Stimulated activated CD4-positive, alpha-beta T cell treated with anti-CD3 and anti-CD28 coated beads, Interleukin-1b, Interleukin-23, amount 100 ng/mL, for 1 hour (primary cell): ENCODE measurements at places on chromosomes 7 and 10.

- DNase-seq: no peak
Measured at GRCh38 chr7:123439191-123439590, 95.2 kb downstream of the IQUB start.

- DNase-seq: no peak
Measured at GRCh38 chr7:31203551-31203950, 137.0 kb downstream of the NEUROD6 start.

- DNase-seq: no peak
Measured at GRCh38 chr7:133845005-133845404, 282.1 kb upstream of the LRGUK start.

DNA sequence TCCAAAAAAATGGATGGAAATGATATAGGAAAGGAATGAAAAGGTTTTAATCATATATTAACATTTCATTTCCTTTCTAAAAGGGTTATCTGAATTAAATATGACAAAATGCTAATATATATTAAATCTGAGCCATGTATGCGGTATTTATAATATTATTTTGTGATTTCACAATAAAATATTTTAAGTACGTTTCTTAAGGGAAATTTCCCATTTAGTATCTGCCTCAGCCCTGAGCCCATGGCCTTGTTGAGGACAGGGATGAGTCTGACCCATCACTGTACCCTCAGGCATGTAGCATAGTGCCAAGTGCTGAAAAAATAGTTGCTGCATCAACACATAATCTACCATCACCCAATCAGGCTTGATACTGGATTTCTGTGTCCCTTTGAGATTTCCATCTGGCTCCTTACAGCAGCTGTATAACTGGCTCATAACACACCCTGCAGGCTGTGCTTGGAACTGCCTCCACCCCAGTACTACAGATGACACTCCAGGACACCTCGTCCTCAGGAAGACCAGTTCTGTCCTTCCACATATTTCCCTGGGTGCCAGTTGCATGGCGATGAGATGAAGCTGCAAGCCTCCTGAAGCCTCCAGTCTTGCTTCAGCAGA is 59.4 kb upstream of the ASAH2 start:
- DNase-seq: no peak

DNA sequence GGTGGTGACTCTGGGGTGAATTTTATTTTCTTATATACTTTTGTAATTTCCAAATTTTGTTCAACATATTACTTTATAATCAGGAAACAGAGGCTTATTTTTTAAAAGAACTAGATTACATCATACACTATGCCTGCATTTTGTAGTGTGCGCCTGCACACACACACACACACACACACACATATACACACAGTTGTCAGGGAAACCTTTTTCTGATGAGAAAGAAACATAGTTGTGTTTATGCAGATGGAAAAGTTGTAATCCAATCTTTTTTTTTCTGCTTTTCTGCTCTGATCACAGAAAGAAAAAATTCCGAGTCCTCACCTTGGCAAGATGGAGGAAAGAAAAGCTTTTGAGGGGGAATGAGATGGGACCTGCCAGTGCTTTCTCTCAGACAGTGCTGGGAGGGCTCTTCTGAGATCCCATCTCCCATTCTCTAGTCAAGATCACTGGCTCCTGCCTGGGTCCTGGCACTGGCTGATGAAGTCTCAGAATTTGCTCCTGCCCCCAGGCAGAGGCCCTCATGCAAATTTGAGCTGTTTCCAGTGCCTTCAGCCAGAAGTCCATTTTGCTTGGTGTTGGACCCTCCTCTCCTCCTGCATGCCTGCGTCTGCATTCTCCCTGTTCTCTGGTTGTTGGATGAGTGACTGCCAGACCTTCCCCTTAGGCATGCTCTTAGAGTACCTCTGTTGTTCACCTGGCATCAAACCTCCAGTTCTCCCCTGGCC is 59.7 kb downstream of the TLL2 start:
- DNase-seq: no peak

GRCh38 chr7:74069790-74070618 is 13.6 kb upstream of the LIMK1 start:
- no peak for DNase-seq

- no peak for DNase-seq
Measured at GRCh38 chr7:27804139-27804538, 64.2 kb downstream of the TAX1BP1 start.

DNA sequence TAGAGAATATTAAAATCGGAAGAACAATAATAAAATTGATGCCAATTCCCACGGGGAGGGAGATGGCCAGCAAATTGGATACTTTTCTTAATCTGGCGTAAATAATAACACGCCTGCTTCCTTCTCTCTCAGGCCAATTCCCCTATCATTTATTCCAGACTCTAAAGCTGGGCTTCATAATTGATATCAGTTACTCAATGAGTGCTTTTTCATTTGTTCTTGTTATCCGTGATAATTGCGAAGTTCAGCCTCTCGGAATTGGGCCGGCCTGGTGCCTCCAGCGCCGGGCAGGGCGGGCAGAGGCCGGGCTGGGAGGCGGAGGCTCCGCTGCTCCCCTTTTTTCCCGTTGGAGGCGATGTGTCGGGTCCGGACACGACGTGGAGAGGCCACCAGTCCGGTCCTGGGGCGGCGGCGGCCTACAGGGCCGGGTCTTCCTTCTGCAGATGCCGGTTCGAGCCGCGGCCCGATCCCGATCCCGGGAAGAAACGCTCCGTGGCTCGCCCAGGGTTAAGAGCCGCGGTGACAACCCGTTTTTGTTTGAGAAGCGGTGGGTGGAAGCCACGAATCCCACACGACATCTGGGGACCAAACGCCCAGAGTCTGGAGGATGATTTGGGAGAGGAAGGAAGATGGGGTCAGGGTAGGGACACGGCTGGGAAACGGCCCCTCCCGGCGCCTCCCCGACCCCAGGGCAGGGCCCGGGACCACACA is 13.6 kb downstream of the UNCX start:
- no peak for DNase-seq

DNA sequence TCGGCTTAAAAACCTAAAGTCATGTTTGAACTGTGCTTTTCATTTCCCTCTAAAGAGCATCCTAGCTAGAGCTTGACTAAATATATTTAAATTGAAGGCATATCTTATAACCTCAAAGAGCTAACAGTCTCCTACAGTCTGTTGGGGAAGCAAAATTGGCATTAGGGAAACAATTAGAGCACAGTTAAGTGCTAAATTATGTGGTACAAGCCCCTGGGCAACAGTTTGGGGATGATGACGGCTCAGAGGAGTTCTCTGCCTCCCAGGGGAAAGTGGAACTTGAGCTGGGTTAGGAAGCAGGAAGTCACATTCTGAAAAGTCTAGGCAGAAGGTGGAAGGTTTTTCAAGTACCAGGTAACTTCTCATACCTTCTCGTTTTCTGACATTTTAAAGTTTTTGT is 18.6 kb upstream of the GOT1 start:
- DNase-seq: no peak

DNA sequence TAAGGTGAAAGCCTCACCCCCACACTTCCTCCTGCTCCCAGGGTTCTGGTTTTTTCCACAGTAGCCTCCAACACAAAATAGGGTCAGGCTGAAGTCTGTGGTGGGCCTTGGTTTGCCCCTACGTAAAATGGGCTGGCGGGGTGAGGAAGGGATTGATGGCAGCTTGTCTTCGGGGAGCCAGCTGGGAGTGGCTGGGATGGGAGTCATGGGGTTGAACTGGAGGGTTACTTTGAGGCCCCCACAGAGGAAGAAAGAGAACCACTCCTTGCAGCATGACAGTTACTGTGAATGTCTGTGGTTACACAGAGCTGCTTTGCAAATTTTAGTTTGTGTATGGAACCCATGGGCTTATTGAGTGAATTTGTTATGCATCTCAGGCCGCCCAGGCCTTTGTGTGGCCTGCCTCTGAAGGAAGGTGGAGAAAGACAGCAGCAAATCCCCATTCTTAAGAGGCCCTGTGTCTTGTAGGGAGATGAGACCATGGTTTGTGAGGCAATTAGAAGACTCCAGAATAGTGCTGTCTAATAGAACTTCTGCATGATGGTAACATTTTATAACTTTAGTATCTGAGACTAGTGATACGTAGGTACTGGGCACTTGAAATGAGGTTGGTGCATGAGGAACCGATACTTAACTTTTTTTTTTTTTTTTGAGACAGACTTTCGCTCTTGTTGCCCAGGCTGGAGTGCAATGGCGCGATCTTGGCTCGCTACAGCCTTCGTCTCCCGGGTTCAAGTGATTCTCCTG is 8.1 kb downstream of the TRIM8 start:
- DNase-seq: no peak

GRCh38 chr10:93904901-93905300 is 11.1 kb downstream of the SLC35G1 start:
- no peak for DNase-seq

GRCh38 chr10:100744987-100745881 is at the start of gene PAX2:
PAX2 (plus strand) TSS chr10:100745582; CDS start chr10:100746261, 679 bp downstream.
- DNase-seq: no peak

- no peak for DNase-seq
Measured at GRCh38 chr10:96287392-96288105, 16.2 kb upstream of the BLNK start.

- peak; percentile 57 for DNase-seq
Measured at GRCh38 chr10:133274751-133275683, 1.7 kb downstream of the ADAM8 start.

GRCh38 chr7:6917258-6917657 is 91.2 kb upstream of the CCZ1B start:
- no peak for DNase-seq

DNA sequence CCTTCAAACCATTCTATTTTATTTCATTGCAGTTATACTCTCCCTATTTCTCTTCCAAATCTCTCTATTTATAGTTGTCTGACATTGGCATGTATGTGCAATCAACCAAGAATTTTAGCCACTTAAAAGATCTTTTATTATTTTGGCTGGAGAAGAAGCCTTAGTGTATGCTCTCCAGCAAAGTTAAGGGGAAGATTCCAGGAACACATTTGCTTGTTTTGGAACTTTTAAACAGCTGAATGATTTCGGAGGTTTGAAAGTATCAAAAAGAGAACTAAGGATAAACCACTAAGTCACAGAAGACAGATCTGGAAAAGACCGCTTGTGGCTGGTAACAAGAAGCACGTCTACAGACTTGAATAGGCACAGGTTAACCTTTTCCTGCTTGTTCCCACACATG is 182.2 kb upstream of the FZD1 start:
- DNase-seq: no peak

DNA sequence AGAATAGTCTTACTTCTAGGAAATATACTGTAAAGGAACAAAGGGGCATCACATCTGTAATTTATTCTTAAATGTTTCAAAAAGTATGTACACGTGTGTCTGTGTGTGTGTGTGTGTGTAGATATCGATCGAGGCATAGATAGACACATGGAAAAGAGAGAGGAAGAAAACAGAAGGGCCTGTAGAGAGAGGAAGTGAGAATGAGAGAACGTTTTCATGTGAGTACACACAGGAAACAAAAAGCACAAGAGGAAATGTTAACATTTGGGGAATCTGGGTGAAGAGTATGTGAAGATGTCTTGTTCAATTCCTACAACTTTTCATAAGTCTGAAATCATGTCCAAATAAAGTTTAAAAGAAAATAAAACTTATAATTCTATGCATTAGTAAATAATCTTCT is 286.5 kb upstream of the SORCS1 start:
- no peak for DNase-seq

DNA sequence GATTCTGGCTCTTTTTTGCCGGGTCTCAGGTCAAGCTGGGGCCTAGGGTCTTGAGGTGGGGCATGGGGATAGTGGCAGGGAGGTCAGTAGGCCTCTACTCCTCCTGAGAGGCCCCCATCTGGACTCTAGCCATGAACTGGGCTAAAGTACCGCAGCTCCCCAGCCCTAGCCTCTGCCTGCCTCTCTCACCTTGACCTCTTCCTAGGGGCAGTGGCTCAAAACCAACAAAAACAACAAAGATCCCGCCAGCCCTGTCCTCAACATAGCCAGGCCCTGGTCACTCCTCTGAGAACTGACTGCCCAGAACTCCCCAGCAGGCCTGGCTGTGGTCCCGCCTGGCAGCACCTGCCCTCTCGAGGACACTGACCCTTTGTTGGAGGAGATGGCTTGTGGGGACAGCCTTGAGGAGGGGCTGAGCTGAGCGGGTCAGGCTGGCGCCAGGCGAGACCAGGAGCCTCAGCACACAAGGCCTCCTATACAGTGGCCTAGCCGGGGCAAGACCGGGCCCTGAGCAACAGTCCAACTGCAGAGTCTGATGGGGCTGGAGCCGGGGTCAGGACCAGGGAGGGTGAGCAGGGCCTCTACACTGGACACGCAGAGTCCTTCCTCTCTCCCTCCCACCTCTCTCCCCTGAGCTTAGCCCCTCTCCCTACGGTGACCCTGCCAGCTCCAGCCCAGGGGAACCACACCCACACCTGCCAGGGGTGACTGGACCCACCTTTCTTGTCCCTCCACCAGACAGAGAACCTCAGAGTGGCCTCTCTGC is 11.6 kb upstream of the PPIF start:
- DNase-seq: no peak

DNA sequence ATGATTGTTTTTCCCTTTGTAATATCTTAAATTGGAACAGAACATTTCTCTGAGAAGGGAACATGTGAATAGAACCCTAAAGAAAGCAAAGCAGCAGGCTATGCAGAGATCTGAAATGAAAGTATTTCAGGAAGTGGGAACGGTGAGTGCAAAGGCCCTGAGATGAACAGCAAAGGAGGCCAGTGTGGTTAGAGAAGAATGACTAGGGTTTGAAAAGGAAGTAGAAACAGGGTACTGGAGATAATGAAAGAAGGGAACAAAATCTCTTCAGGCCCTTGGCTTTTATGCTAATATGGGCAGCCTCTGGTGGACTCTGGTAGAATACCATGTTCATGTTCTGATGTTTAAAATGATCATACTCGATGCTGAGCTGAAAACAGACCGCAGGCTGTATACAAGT is 22.2 kb downstream of the ARHGAP21 start:
- DNase-seq: no peak

DNA sequence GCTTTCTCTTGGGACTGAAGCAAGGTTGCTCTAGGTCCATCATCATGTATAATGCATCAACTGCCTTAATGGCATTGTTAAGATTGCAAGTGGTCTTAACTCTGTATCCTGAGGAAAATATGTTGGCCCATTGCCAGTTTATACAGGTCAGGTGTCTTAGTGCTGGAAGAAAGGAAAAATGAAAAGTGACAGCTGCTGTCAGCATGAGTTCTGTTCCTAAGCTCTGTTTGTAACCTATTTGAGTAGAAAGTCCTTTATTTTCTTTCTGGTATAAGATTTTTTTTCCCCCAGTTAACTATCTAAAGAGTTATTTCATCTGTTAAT is 127.2 kb downstream of the SRI start:
- no peak for DNase-seq

- DNase-seq: no peak
Measured at GRCh38 chr7:2016761-2017480, 215.8 kb downstream of the MAD1L1 start.
